ENCODE measurements at places on chromosomes 1 and 21.

- peak; percentile 34 for DNase-seq
Observed at GRCh38 chr1:243882276-243882675, 32.2 kb upstream of the AKT3 start.

DNA sequence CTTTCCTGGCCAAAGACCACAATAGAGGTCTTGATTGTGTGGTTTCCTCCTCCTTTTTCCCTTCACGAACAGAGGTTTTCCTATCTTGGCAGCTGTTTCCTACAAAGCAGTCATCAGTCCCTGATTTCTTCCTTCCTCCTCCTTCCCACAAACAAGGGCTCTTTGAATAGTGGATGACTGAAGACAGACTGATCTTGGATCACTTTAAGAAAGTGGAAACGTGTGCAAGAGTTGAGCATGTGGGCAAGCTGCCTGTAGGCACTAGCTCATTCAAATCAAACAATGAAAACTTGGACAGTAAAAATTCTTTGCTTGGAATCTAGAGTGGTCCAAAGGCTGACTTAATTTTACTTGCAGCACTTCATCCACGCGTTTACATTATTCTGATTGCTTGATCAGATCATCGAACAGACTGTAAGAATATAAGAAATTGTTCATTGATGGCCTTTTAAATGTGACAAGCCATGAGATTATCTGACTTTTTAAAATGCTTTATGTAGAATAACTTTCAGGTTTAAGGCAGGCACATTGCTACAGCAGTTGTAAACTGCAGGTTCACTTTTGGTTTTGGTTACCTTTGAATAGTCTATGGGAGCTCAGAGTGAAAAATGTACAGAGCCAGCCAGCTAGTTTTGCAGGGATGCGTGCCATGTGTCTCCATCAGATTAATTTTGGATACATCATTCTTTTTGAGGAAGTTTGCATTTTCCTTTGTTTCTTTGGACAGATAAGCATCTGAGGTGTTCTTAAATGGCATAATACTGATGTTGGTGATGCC lies 34.4 kb downstream of the ADGRL2 start:
- DNase-seq = no peak

DNA sequence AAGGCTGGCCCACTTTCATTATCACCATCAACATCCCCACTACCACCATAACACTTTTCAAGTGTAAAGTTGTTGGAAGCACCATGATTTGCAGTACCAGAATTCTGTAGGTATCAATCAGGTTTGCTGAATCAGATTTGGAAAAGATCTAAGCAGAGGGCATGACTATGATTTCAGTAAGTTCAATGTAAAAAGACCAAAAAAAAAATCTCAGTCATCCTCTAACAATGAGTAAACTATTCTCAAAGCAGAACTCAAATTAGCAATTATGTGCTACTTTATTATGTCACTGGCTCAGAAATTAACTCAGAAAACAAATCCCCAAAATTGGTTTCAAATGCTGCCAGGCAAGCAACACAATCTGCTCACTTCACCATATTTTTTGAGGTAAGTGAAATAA lies 187.8 kb upstream of the HP1BP3 start:
- no peak for DNase-seq

- no peak for DNase-seq
Observed at GRCh38 chr1:178126261-178126660, 32.4 kb downstream of the RASAL2 start.

- peak; percentile 64 for DNase-seq
Observed at GRCh38 chr1:106254748-106255147, 801.7 kb upstream of the PRMT6 start.

DNA sequence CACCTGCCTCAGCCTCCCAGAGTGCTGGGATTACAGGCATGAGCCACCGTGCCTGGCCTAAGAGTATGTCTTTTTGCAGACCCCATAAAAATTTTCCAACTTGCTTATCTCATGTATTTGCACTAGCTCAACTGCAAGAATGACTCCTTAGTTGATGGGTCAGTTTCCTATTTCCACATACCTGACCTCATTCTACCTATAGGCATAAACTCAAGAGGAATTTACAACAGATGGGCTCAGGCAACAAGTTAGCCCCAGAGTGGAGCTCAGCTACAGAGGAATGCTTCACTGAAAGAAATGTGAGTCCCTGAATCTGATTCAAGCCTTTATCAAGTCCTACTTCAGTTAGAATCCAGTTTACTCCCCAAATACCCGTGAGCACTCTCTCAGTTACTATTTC lies 5.3 kb upstream of the SLC37A1 start:
- DNase-seq = peak; percentile 23

DNA sequence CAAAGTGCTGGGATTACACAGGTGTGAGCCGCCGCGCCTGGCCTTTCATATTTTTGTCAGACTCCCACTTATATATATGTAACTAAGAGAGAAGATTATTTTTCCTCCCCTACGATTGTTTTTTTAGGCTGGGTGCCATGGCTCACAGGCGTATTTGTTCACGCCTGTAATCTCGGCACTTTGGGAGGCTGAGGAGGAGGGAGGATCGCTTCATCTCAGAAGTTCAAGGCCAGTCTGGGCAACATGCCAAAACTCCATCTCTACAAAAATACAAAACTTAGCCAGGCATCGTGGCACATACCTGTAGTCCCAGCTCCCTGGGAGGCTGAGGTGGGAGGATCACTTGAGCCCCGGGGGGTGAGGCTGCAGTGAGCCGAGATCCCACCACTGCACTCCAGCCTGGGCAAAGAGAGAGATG lies 23.9 kb upstream of the ITLN2 start:
- peak; percentile 45 for DNase-seq

- DNase-seq = peak; percentile 98
Observed at GRCh38 chr1:218344814-218345672, at the start of gene TGFB2. Gene TGFB2 (plus strand): TSS chr1:218345336. CDS start chr1:218346702, 1,366 bp downstream.

GRCh38 chr1:116573431-116574095 lies 2.7 kb upstream of the CD58 start:
- no peak for DNase-seq

DNA sequence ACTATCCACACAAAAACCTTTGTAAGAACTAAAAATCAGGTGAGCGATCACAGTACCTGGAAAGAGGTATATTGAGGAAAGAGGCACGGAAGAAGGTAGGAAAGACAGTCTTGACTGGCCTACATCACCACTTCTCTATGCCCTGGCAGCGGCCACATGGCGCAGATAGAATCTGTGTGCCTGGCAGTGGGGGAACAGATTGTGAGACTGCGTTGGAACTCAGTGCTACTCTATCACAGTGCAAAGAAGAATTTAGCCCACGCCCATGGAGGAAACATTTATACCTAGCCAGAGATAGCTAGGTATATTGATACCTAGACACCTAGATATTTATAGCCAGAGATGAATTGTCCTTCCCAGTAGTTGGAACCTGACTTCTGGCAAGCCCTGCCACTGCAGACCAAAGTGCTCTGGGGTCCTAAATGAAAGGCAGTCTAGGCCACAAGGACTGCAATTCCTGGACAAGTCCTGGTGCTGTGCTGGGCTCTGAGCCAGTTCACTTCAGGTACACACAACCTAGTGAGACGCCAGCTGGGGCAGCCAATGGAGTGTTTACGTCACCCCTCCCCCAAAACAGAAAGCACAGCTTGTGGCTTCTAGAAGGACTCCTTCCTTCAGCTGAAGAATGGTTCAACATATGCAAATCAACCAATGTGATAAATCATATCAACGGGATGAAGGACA lies 51.9 kb downstream of the DHX9 start:
- no peak for DNase-seq

GRCh38 chr1:223684488-223684792 lies 18.9 kb upstream of the CAPN8 start:
- no peak for DNase-seq

DNA sequence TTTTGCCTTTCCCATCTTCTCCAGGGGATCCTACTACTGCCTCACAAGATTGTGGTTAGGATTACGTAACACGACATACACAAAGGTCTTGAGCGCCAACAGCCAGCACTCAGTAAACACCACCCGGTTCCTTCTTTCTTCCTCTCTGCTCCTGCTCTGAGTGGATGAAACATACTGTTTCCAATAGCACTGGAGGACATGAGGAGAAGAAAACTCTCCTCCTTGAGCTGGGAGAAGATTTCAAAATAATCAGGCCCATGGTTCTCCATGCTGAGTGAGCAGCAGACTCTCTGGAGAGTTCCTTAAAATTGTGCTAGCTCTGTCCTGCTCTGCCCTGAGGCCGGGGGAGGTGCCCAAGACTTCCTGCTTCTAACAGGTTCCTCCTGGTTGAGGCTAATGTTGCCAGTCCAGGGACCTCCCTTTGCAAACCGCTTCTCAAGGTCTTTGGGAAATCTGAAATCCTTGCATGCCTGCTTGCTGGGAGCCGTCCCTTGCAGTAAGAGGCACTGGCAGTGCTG lies 29.4 kb upstream of the MX1 start:
- peak; percentile 48 for DNase-seq

GRCh38 chr1:204493145-204493983 lies 1.2 kb downstream of the PIK3C2B start:
- peak; percentile 90 for DNase-seq

GRCh38 chr1:11970441-11971185 lies 9.6 kb upstream of the MFN2 start:
- no peak for DNase-seq

DNA sequence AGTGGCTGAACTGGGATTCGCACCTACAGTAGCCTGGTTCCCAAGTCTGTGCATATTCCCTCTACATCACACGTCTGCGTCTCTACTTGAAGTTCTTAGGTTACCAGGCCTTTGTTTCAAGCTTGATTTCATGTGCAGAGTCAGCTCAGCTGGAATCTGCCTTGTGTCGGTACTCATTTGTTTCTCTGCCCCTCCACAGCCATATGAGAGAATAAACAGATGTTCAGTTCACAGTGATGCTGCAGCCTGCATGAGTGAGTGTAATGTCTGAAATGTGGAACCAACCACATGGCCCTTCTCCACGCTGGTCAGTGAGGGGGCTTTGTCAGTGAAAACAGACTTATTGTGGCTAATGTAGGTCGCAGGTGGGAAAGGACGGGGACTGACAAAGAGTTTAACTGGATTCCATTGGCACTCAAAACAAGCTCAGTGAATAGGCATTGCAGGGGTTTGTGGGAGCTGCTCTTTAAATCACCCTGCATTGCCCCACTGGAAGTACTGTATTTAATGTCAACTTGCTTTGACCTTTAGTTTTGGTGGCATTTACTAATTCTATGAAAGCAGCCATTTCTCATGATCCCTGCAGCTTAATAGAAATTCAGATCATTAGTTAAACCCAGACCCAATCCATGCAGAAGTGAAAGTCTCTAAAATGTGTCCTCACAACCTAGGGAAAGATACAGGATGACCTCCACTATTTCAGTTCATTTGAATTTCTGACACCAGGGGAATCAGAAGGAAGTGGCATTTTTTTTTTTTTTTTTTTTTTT lies 136.4 kb upstream of the FAM78B start:
- DNase-seq = no peak

GRCh38 chr1:202365092-202365815 lies 16.8 kb downstream of the PPP1R12B start:
- no peak for DNase-seq

- no peak for DNase-seq
Observed at GRCh38 chr1:36843906-36844610, 190.3 kb downstream of the GRIK3 start.

DNA sequence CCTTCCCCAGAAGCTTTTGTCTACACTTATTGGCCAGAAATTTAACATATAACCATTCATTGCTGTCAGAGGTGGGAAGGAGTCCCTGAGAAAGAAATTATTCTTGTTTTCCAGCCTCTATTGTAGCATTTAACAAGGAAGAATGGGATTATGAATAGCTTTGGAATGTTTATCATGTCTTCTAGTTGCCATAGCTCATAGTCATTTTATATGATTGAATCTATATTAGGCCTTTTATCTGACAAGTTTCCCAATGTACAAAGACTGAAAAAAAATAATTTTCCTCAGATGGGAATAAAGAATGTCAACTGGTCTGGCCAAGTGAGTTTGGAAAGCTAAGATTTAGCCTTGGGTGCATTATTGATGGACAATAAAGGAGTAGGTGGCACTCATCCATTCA lies 28.3 kb downstream of the PTPRC start:
- peak; percentile 54 for DNase-seq

DNA sequence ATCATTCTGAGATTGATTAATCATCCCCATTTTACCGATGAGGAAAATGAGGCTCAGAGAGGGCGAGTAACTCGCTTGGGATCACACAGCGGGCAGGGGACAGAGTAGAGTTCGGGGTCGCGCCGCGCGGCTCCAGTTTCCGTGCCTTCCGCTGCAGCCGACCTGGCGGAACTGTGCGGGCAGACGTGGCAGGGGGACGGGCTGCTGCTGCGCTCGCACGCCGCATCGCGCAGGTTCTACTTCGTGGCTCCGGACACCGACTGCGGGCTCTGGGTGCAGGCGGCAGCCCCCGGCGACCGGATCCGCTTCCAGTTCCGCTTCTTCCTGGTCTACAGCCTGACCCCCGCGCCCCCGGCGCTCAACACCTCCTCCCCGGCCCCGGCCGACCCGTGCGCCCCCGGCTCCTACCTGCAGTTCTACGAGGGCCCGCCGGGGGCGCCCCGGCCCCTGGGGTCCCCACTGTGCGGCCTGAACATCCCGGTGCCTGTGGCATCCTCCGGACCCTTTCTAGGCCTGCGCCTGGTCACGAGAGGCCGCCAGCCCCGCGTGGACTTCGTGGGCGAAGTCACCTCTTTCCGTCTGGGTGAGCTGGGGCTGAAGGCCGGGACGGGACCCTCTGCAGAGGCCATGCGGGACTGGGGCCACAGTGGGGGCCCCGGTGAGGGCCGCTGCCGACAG lies 2.3 kb downstream of the LDLRAD2 start:
- no peak for DNase-seq

DNA sequence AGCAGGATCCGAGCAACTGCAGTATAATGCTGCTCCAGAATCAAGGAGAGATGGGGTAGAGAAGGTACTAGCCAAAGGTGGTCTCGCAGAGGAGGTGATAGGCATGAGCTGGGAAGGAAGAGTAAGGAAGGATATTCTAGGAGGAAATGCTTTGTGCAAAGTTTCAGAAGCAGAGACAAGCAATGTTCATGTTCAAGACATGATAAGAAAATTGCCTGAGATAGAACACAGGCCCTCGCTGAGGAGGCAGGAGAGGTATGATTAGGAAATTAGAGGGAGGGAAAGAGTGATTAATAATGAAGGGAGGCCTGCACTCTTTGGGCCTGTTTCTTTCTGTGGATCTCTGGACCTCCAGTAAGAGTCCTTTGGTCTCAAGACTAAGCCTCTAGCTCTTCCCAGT lies 12.9 kb upstream of the ETV3 start:
- DNase-seq = no peak

GRCh38 chr1:33247545-33247944 lies 8.7 kb upstream of the ZNF362 start:
- DNase-seq = no peak

DNA sequence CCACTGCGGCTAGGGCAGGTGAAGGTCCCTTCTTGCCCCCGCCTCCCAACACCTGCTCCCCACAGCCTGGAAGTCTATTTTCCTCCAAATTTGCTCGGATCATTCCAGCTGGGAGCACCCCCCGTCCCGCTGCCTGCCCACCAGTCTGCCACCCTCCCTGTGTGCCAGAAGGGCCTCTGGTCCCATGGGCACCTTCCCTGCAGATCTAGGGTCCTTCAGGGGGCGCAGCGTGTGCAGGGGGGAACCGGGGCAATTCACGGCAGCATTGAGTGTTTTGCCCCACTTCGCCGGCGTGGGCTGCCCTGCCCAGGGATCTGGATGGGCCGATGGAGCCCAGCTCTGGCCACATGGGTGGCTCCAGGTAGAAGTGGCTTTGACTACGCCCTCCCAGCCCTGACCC lies 26.3 kb upstream of the PEX10 start:
- DNase-seq = no peak

Measured in PC-3 (cell line).